ENCODE measurements at places on chromosomes 7 and 10.

- no peak for DNase-seq
Observed at GRCh38 chr7:77993838-77994237, 195.3 kb downstream of the PHTF2 start.

DNA sequence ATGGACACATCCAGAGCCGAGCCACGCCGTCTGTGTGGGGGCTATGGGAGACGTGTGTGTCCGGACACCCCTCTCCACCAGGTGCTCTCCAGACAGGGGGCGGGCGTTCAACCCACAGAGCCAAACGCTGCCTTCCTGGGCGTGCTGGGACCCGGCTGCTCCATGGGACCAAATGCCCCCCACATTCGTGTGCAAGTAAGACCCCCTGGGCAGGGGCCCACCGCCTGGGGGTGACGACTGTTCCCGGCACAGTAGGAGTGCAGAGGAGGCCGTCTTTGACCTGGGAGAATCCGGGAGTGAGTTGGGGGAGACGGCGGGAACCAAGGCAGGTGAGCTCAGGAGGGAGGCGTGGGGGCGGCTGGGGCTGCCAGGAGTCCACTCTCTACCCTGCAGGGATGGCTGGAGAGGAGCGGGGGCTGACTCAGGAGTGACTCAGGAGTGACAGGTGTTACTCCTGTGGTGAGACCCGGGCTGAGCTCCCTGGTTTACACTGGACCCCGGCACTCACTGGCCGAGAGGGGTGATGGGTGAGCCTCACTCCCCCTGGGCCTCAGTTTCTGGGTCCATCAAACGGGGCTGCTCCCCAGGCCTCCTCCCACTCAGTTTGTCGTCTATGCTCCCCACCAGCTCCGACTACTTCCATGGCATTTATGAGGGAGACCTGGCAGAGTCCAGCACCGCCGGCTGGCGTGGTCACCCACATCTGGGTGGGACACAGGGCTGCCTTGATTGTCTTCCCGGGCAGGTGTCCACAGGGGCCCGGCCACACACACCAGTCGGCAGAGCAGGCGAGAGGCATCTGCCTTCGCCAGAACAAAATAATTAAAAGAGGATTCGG lies 95.0 kb downstream of the MICALL2 start:
- DNase-seq: no peak

- DNase-seq: no peak
Observed at GRCh38 chr7:112510001-112510742, 29.4 kb downstream of the LSMEM1 start.

DNA sequence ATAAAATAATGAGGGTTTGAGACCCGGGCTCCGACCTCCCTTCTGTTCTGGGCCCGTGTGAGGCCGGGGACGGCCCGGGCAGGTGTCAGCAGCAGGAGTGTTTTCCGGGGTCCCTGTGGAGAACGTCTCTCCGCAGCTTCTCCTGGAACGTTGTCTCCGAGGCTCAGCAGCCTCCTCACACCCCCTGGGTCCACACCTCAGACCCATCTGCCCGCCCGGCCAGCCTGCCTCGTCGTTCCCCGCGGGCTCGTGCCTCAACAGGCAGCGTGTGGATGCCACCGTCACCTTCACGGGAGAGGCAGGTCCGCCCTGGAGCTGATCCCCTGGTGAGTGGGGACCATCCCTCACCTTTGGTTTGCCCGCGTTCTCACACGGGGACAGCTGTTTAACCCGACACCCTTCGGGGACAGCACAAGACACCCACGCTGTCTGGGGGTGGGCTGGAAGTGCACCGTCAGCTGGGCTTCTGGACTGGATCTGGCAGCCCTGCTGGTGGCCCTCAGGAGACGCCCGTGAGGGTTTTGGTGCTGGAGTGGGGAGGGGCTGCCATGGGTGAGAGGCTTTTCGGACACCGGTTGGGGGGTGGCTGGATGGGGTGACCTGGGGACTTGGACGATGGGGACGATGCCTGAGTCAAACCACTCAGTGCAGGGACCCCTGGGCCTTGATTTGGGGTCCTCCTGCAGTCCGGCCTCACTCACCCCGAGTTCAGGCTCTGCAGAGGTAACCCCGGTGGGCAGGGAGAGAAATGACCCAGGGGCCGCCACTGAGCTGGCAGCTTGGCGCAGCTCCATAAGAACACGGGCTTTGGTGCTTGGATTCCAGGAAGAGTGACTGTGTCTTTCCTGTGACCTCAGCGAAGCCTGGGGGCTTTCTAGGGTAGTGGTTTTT lies 131.7 kb downstream of the DNAJB6 start:
- no peak for DNase-seq

DNA sequence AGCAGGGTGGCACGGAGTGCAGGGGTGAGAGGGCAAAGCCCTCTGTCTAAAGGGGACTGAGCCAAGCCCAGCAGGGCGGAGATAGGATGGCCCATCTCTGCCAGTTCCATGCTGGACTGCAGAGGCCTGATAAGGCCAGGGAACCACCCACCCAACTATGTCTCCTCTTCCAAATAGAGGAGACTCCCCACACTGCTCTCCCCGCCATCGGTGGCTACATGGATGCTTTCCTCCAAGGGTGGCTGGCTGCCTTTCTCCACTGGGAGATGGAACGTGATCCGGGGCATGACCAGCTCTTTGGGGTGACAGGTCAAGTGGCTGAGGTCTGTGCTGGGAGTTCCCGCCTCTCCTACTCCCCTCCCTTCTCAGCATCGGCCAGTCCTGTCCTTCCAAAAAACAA lies 58.1 kb upstream of the MXI1 start:
- no peak for DNase-seq

GRCh38 chr7:6188389-6188788 lies 84.0 kb downstream of the CYTH3 start:
- DNase-seq: no peak

Measured in stimulated activated CD8-positive, alpha-beta memory T cell treated with anti-CD3 and anti-CD28 coated beads, Interleukin-4, amount 100 ng/mL, for 4 hours (primary cell).